ENCODE measurements at places on chromosomes 7 and 10. TPM values are rescaled to one million over a fixed set of nuclear protein-coding genes. Genes with fewer than 3 reads are reported as not detected.

DNA sequence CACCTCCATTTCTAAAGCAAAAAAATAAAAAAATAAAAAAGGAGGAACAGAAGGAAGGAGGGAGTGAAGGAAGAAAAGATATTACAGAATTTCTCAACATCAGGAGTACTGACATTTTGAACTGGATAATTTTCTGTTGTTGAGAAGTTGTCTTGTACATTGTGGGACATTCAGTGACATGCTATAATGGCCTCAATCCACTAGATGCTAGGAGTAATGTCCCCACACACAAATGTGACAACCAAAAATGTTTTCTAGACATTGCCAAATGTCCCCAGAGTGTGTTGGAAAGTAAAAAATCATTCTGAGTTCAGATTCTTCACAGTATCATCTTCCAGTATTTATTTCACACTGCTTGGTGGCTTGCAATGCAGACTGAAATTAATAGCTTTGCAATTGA is 6.5 kb downstream of the ZNF438 start:
- no peak for DNase-seq

DNA sequence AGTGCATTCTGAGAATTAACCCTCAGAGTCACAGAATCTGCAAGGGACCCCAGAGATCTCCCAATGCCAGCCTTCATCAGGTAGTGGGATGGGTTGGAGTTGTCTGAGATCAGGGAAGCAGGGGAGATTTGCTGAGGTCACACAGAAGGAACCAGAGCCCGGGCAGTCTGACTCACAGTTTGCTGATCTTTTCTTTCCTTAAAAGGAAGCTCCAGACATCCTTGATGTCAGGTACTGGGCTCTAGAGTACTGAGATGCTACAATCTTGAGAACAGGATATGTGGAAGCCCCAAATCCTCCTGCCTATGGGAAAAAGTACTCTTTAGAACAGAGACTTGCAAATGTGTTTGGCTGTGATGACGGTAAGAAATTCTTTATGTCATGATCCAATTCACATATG is 706 bp downstream of the TBATA start:
- no peak for DNase-seq

DNA sequence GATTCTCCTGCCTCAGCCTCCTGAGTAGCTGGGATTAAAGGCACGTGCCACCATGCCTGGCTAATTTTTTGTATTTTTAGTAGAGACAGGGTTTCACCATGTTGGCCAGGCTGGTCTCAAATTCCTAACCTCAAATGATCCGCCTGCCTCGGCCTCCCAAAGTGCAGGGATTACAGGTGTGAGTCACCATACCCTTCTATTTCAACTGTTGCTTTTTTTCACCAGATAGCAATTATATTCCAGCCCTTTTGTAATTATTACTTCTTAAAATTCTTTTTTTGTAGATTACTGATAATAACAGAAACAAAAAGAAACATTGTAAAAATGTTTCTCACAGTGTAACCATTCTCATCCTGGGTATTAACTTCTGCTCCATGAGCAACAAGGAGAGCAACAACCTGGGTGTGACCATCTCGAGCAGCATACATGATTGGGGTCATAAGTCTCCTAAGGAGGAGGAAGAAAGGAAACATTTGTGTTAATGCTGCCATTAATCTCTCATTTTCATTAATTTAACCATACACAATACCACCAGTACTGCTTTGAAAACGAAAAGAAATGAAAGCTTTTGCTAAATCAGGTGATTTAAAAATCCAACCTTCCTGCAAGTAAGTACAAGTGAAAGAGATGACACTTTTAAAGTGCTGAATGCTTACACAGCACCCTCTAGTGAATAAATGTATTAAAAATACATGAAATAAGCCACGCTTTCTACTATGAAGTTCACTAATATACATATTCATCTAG is 41.8 kb downstream of the ASZ1 start:
- DNase-seq: no peak

GRCh38 chr10:117946525-117947070 is 100.1 kb downstream of the RAB11FIP2 start:
- DNase-seq: no peak

DNA sequence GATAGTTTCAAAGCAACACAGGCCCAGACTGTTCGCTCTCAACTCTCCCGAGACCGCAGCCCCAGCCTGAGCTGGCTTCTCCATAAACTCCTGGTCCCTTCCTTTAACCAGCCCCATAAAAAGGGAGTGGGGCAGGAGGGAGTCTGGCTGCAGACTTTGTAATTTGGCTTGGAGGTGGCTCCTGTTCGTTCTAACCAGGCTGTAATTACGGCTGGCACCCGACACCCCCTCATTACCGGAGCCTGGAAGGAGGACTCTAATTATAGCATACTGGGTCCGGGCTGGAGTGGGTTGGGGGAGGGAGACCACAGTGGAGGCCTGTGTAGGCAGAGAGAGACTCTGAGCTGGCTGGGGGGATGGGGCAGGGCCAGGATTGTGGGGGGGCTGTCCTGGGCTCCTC is 49.7 kb downstream of the UNC5B start:
- no peak for DNase-seq

DNA sequence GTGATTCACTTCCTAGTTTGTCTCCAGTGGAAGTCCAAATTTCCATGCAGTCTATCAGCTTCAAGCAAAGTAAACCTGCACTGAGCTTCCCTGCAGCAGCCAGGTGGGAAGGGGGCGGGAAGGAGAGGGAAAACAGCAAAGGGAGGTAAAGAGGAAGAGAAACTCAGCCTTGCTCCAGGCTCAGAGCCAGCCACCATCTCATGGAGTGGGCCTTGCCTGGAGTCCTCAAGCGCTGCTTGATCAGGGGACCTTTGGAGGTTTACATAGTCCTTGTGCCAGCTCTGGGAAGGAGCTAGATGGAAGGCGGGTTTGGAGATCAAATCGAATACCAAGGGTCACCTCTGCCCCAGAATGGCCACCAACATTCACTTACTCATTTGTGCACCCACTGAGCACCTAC is 7.4 kb downstream of the CRTAC1 start:
- DNase-seq: no peak

- DNase-seq: no peak
Observed at GRCh38 chr10:125368146-125368545, 207.8 kb upstream of the CTBP2 start.

DNA sequence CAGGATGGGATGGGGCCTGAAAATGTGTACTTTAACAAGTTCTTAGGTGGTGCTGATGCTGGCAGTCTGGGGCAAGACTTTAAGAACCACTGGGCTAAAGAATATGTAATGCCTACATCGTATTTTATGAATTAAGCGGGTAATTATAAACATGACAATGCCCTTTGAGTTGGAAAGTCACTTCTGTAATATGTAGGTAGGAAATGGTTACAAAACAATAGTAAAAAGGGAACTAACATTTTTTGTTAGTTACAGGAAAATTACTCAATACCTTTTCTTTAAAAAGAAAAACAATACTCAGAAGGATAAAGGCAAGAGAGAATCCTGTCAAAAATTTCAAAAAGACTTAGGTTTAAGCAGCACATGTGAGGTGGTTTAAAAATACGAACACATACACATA is 48.3 kb upstream of the STEAP4 start:
- no peak for DNase-seq

GRCh38 chr7:623464-623863 is 103.0 kb upstream of the DNAAF5 start:
- no peak for DNase-seq

GRCh38 chr10:115092258-115092554 is 959 bp upstream of the ATRNL1 start:
- no peak for DNase-seq

DNA sequence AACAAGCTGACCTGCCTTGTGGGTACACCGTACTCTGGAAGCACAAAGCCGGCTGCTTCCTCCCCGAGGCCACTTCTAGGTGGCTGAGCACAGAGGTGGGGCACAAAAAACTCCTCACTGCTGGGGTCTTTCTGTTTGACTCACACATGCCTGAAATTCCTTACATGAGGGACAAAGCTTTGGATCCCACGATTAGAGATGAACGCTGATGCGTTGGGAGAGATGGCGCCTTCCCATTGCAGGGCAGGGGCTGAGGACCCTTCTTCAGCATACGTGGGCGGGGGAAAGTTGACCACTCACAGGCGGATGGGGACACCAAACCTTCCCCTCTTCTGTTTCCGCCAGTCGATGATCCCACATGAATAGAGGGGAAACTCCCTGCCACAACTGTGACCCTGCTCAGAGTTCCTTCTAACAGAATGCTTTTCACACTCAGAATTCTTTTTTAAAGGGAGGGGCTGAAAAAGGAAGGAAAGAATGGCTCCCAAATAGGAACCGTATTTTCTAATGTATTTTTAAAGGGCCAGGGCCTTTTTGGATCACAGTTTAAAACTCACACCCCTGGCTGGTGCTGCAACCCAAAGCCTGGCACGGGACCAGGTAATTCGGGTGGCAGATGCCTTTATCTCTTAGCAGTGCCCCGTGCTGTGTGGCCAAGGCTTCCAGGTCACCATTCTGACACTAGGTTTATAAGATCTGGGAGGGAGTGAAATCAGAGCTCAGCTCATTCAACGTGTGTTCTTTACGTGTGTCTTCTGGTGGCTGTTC is 134.0 kb downstream of the PRKAG2 start:
- no peak for DNase-seq

DNA sequence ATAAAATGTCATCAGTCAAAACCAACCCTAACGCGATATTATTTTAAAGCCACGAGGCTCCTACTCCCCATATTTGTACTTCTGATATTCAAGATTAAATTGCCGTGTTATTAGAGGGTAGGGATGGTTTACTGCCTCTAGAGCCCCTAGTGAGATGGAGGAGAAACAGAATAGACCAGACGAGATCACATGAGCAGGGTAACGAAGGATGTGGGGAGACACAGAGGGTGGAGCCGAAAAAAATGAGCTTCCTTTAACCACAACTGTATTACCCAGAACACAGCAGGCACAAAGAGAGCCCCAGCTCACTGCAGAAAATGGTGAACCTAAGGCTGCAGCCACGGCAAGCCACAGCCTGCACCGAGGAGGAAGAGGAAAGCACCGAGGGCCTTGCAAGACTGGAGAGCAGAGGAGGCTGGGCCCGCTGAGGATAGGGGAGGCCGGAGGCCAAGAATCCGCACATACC is 14.3 kb downstream of the ZC3HAV1 start:
- peak; percentile 38 for DNase-seq

- DNase-seq: peak; percentile 22
Observed at GRCh38 chr10:37856881-37857286, 526 bp downstream of the ZNF248 start.

DNA sequence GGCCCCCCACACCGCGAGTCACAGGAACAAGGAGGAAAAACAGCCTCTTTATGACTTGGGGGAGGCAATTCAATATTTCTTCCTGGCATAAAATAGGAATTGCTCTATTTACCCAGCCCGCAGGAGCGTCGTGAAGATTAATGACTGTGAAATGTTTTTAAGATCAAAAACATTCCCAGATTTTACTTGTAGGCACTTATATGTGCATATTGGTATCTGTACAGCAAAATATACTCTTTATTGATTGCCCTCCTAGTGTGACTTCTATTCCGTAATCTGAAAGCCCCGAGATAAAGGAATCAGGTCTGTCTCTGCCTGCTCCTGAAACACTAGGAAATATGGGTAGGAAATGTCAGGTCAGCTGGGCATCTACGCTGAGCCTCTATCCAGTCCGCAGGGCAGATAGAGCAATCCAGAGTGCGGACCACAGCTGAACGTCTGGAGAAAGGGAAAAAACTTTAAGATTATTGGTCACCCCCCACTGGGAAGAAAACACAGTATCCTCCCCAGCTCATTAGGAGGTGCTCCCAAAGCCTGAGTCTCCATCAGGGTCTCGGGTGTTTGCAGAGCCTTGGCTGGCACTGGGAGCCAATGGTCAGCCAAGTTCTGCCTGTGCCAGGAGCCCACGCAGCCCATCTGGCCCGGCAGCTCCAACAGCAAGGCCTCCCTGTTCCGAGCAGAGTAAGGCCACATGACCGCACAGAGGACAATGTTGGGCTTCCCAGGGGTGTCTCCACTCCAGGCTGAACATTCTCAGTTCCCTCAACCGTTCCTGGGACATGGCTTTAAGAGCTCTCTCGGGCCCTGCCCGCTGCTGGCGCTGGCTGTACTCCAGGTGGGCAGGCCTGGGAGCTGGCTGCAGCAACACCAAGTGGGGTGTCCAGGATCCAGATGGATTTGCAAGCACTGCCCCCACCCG is 7.7 kb downstream of the CTBP2 start:
- DNase-seq: no peak

GRCh38 chr10:58086144-58086762 is 181.4 kb downstream of the IPMK start:
- DNase-seq: no peak

DNA sequence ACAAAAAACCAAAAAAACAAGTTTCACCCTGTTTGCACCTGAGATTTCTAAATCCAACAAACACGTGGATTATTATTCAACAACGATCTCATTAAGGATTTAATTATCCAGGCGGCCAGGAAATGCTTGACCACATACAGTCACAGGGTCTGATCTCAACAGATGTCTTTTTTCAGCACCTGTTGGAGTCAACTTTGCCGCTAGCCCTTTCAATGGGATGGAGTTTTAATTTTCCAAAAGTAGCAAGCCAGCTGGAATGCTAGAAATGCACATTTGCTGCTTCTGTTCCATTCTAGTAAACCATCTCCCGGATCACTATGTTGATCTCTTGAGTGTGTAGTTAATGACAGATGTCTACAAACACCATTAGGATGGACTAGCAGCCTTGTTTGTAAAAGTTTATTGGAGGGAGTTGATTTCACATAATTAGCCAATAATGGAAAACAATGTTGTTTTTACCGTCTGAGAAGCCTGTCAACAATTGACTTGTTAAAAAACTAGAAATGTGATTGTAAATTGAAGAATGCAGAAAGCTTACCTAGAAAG is 64.2 kb upstream of the DKK1 start:
- DNase-seq: no peak

- no peak for DNase-seq
Observed at GRCh38 chr10:63587191-63587590, 66.0 kb downstream of the REEP3 start.

GRCh38 chr10:62450912-62451610 is 76.9 kb downstream of the ZNF365 start:
- DNase-seq: no peak

- no peak for DNase-seq
Observed at GRCh38 chr7:95429241-95429990, 5.4 kb downstream of the PON2 start.

DNA sequence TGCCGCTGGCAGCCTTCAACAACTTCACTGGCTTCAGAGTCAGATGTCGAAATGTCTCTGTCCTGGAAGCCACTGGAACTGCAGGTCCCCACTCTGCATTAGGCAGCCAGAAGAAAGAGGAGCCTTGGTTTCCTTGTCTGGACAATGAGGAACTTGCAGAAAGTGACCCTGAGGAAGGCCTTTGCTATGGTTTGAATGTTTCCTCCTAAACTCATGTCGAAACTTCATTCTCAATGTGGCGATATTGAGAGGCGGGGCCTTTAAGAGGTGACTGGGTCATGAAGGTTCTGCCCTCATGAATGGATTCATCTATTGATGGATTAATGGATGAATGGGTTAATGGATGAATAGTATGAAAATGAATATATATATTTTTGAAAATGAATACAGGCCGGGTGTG is 61.6 kb upstream of the GPR26 start:
- DNase-seq: no peak

HHEX gene
- 69.2 TPM for total RNA-seq

SPDYE16 gene
- not detected for total RNA-seq

CYCS gene
- total RNA-seq: 120 TPM

LIPJ gene
- total RNA-seq: not detected

SLC35G1 gene
- total RNA-seq: 1.6 TPM

PDGFA gene
- total RNA-seq: 51.2 TPM

TBX20 gene
- 30.6 TPM for total RNA-seq

PRKG1 gene
- total RNA-seq: 28.3 TPM

TUBB8 gene
- not detected for total RNA-seq

COBL gene
- 87.3 TPM for total RNA-seq
